Heart left ventricle (tissue), 16 donors: ENCODE measurements at places on chromosomes 7 and 10. TPM values are rescaled to one million over a fixed set of nuclear protein-coding genes. Genes with fewer than 3 reads are reported as not detected.

DNA sequence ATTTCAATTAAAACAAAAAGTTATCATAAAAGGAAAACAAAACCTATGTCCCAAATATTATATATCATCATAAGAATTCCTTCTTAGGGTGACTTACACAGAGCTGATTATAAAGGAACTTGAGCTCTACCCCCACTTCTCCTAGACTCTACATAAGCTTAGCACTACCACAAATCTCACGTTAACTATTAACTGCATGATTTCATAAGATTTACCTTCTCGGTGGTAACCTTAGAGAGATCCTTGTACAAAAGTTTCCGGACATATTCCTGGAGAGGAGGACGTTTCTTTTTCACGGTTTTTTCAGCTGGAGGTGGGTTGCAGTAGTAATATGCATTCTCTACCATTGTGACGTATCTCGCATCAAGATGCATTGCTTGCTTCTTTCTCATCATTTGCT, 83.7 kb downstream of the UPF2 start:
- DNase-seq = no peak

ACHE gene
- 0.69 TPM for polyA plus RNA-seq

HABP2 gene
- polyA plus RNA-seq = 0.30 TPM

- no peak for DNase-seq
These were observed 48.7 kb downstream of the ODAD2 start for GRCh38 chr10:27950242-27950564.

DNA sequence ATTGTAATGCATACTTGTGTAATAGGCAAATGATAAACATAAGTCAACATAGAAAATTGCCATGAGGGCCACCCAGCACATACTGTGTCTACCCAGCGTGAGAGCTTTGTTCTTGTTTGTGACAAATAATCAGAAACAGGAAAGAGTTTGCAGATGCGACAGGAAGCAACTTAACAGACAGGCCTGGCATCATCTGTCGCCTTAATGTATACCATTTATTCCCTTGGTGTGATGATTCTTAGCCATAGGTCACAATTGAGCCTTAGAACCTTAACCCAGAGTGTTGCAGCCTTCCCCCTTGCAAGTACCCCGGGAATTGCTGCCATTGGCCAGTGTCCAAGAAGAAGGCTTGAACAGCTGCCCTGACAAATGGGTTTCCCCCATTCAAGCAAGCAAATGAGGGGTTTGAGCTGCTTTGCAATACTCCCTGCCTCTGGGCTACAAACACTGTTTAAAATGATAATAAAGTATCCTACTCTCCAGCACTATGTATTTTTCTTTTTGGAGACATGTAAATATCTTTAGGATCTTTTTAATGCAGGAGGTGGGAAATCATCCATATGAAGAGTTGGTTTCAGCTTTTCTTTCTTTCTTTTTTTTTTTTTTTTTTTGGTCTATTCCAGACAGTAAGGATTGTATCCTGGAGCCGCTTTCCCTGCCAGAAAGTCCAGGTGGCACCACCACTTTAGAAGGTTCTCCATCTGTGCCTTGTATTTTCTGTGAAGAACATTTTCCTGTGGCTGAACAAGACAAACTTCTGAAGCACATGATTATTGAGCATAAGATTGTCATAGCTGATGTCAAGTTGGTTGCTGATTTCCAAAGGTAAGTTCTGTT, 80.0 kb downstream of the ZNF277 start:
- no peak for DNase-seq
